ENCODE measurements at places on chromosomes 1 and 21. TPM values are rescaled to one million over a fixed set of nuclear protein-coding genes. Genes with fewer than 3 reads are reported as not detected.

- DNase-seq = no peak
- H3K4me1 ChIP-seq = no peaks in the 10 kb centered on the region
- peaks cover 21% of the 10 kb centered on the region for H3K27me3 ChIP-seq
- no peak overlapping the region for H3K27ac ChIP-seq
These were observed 195.3 kb downstream of the C1orf94 start for GRCh38 chr1:34371829-34372532.

DNA sequence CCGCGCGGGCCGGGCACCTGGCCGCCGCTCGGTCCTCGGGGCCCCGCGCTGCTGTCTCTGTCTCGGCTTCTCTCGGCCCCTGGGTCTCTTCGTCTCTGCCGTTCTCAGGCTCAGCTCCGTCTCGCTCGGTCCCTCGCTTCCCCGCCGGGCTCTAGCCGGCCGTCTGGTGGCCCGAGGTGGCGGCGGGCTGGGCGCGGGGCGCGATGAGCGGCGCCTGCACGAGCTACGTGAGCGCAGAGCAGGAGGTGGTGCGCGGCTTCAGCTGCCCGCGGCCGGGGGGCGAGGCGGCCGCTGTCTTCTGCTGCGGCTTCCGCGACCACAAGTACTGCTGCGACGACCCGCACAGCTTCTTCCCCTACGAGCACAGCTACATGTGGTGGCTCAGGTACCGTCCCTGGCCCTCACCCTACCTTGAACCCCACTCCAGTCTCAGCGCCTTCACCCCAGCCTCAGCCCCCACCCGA lies 355 bp downstream of the SHISAL2A start:
- peaks cover 27% of the 10 kb centered on the region for H3K36me3 ChIP-seq
- H3K4me1 ChIP-seq = peaks cover 62% of the 10 kb centered on the region
- peak overlapping the region; percentile 73 for H3K4me3 ChIP-seq

DNA sequence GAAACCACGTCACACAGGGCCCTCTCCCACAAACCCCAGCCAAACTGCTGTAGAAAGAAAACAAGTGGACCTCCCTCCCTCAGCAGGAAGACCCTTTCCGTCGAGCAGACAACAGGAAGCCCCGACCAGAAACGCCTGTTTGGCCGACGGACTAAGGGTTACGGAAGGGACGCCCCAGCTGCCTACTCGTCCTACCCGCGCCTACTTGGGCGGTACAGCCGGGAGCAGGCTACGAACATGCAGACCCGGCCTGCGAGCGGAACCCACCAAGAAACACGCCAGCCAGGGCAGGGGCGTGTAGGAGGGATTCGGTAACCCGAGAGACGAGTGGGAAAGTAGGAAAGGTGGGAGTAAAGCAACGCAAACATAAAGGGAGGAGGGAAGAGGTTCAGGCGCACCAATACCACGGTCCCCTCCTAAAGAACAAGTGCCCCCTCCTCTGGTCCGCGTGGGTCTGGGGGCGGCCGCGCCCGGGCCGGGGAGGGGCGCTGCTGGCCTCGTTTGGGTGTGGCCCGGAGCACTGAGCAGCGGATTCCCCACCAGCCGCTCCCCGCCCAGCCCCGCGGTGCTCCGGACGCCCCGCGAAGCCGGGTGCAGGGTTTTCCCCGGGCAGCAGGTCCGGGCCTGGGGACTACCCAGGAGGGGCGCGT lies 450 bp downstream of the S100A10 start:
- H3K36me3 ChIP-seq = peaks cover 40% of the 10 kb centered on the region
- H3K27me3 ChIP-seq = no peaks in the 10 kb centered on the region
- H3K27ac ChIP-seq = peak overlapping the region; percentile 98
- peak; percentile 49 for DNase-seq
- peak overlapping the region; percentile 95 for H3K4me3 ChIP-seq

DNA sequence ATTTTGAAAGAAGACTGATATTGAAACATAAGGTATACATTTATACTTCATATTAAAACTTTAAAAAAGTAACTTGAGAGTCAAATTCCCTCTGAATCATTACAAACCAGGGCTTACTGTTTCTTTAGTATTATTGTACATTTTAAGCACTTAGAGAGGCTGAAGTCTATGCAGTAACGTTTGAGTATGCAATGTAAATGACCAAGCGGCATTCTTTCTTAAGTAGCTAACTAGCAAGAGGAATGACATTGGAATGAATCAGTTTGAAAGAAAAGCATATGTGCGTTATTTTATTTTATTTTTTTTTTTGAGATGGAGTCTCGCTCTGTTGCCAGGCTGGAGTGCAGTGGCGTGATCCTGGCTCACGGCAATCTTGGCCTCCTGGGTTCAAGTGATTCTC lies 24.3 kb downstream of the WNT2B start:
- no peaks in the 10 kb centered on the region for H3K4me1 ChIP-seq
- no peaks in the 10 kb centered on the region for H3K27me3 ChIP-seq
- no peak for DNase-seq
- H3K36me3 ChIP-seq = no peaks in the 10 kb centered on the region
- H3K4me3 ChIP-seq = no peak overlapping the region

S100A3 gene
- not detected for total RNA-seq

Data from activated CD4-positive, alpha-beta T cell treated with anti-CD3 and anti-CD28 coated beads, Interleukin-2, amount 10 ng/mL, durations not matched to agents 7 days and 5 days (primary cell).